Retinal pigment epithelial cell (primary cell): ENCODE measurements at places on chromosomes 5 and 9.

DNA sequence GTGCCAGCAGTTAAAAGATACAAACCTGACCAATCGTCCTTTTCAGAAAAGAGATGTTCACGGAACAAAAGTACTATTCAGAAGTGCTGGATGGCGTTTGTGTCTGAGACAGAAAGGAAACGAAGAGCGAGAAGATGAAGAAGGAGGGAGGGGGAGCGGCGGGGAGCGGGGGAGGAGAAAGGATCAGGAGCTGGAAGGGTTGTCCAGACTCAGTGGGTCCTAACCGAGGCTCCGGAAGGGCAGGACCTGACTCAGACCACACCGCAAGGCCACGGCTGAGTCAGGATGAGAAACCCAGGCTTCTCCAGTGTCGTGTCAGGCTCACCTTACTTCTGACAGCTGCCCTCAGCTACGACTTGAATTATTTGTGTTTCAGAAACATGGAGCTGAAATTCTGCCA, 46.2 kb downstream of the PAX5 start:
- DNase-seq: no peak

- peak; percentile 87 for DNase-seq
Observed at GRCh38 chr9:36566813-36567221, 5.9 kb upstream of the MELK start.

GRCh38 chr5:138762110-138762509, 8.9 kb downstream of the CTNNA1 start:
- DNase-seq: no peak

DNA sequence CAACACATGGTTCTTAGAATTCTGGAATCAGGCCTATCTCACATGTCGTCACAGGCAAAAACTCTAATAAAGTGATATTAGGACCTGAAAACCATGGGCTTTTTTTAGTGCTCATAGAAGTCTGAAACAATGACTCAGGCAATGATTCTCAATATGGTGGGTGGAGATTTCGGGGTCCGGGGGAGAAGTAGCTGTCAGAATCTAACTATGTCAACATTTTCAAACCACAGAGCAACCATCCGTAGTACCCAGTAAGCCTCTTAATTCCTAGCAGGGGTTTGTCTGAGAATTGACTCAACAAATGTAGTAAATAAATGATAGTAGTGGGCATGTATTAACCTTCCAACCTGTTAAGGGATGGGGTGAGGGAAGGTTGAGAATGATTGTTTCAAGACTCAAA, 2.6 kb downstream of the AMACR start:
- no peak for DNase-seq
